HEK293T (cell line): ENCODE measurements at places on chromosomes 16 and 17.

DNA sequence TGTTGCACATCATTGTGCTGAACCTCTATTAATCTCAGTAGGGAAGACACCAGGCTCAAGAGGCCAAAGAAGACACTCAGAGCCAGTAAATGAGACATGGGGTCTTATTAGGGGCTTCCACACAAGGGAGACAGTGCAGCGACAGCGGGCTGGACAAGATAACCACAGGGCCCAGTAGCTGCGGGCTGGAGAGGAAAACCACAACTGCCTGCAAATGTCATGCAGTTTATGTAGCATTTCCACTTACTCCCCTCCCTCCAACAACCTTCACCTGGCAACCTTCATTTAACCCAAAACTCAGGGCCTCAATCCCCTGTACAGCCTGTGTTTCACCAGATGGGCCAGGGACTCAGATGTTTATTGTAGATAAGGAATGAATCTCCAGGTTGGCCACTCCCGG, 185.6 kb downstream of the UTP18 start:
- DNase-seq, result no peak

- DNase-seq, result no peak
Measured at GRCh38 chr16:4825196-4825595, 21.9 kb downstream of the GLYR1 start.

DNA sequence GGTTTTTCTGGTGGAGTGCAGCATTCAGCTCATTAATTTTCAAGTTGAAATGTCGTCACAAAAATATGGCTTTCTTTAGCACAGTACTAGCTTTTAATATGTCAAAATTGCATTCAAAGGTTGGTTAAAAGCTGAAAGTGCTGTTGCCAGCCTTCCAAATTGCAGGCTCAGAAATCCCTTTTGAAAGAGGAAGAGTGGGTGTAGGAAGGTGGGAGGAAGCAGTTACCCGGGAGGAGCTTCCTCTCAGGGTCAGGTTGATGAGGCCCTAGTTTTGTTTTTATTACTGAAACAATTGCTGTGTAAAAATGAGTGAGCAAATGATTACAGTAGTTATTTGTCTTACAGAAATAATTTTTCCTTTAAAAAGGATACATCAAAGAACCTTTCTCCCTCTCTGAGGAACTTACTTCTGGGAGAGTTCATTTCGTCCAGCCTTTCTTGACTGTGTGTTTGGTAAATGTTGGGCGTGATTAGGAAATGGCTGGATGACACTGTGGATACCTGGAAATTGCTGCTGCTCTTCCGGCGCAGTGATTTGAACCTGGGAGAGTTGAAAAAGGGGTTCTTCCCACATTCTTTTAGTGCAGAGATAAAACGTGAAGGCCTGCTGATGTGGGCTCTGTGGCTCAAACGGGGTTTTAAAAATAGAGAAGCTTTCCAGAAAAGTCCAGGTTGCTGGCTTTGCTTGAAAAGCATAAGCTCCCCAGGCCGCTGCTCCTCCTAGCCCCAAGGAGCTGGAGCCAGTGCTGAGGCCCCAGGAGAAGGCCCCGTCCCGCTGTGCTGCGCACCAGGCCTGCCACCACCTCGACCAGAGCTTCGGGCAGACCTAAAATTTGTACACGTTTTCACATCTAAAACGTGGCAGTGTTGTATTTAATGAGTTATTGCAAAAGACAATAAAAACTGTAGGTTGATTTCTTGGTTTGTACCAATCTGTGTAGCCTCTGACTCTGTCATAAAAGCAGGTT, 41.7 kb downstream of the SEC14L1 start:
- DNase-seq, result no peak

- DNase-seq, result no peak
Measured at GRCh38 chr16:56389554-56389953, 35.8 kb downstream of the AMFR start.
